ENCODE measurements at places on chromosomes 2 and 18.

DNA sequence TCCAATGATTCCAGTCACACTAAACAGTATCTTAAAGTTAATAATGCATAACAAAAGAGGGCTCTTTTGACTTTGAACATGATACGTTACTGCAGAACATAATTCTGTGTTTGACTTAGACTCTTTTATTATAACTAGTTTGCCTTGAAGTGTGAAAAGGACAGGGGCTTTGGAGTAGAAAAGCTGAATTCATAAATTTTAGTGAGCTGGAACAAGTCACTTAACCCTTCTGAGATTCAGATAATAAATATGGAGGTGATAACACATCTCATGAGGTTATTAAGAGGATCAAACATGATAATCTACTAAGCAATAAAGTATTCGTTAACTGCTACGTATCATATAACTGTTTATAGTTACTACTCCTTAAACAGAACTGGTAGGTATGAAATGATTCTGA is 44.7 kb upstream of the FLACC1 start:
- DNase-seq, result no peak

DNA sequence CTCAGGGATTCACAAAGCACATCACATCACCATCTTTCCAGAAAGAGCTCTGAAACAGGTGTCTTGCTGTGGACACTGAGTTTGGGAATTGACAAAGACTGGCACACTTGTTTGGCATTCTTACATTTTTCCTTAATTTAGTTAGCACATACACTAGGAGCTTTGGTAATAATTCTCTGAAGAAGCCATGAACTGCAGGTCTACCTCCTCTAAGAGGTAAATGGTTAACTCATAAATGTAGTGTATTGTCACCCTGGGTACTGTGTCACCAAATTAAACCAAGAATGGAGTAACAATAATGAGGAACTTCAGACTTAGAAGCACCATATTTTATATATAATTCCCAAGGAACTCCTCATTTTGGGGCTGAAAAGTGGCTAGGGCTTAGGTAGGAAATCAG is 22.6 kb downstream of the EIF4E2 start:
- DNase-seq, result no peak

- no peak for DNase-seq
These were observed 971 bp upstream of the CDH7 start for GRCh38 chr18:65749841-65750240.

- no peak for DNase-seq
These were observed 6.8 kb downstream of the MBD2 start for GRCh38 chr18:54217624-54218023.

DNA sequence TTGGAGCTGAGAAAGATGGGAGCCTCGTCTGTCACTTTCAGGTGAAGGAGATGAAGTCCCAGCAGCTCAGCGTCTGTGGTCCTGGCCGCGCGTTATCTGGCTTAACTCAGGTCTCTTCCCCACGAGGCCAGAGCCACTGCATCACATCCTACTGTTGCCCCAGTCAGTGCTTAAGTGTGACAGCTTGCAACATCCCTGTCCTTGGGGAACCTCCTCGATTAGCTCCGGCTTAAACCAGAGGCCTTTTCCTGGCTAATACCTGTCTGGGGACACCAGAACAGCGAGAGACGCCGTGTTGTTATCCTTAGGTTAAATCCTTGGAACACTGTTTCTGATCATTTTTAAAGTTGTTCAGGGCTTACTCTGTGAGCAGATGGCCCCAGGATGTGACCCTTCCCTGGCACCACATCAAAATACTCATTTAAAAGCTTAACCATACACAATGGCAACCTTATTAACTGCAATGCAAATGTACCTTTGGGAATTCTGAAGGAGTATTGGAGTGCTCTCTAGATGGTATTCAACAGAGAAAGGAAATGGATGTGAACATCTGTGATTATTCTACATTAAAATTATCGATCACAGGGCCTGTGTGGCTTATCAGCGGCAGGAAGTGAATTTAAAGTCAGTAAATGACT is 61.2 kb upstream of the SPP2 start:
- no peak for DNase-seq

- DNase-seq, result no peak
These were observed 98.9 kb upstream of the MAPRE2 start for GRCh38 chr18:34942276-34942675.

GRCh38 chr2:133674433-133675331 is 106.4 kb upstream of the NCKAP5 start:
- DNase-seq, result peak; percentile 81

- no peak for DNase-seq
These were observed 14.0 kb upstream of the CD226 start for GRCh38 chr18:69961718-69962117.

DNA sequence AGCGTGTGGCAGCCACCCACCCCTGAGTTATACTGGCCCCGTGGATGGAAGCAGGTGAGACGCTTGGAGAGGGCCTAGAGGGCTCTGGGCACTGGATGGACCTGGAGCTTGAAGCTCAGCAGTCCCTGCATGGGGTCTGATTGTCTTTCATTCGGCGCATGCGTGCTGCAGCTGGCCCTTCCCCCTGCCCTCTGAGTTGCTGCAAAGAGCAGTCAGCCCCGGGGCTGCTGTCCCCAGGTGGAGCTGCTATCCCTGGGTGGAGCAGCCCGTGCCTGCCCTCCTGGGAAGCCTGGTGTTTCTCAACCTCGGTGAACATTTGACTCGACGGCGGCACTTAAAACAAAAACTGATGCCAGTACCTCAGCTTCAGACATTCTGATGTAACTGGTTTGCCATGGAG is 29.6 kb downstream of the IGFBP5 start:
- DNase-seq, result no peak

GRCh38 chr2:48346124-48346536 is 183.8 kb upstream of the STON1 start:
- DNase-seq, result peak; percentile 82

GRCh38 chr2:224987733-224988132 is 54.5 kb downstream of the DOCK10 start:
- no peak for DNase-seq

- DNase-seq, result no peak
These were observed at the start of gene HMSD for GRCh38 chr18:63949068-63949737. Gene HMSD, plus strand, starts transcription at chr18:63949301. Its CDS starts 4,155 bp downstream, at chr18:63953456.

- DNase-seq, result no peak
These were observed 851.6 kb downstream of the DCC start for GRCh38 chr18:53191634-53192033.

DNA sequence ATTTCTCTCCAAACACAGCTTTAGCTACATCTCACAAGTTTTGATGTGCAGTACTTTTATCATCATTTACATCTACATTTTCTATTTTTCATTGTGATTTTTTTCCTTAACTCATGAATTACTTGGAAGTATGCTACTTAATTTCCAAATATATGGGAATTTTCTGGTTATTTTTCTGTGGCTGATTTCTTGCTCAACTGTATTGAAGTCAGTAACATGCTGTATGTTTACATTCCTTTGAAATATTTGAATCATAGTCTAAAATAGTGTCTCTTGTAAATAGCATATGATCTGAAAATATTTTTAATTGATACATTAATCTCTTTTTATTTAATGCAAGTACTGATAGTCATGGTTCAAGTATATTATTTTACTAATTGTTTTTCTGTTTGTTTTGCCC is 26.0 kb upstream of the GALNT5 start:
- DNase-seq, result no peak

DNA sequence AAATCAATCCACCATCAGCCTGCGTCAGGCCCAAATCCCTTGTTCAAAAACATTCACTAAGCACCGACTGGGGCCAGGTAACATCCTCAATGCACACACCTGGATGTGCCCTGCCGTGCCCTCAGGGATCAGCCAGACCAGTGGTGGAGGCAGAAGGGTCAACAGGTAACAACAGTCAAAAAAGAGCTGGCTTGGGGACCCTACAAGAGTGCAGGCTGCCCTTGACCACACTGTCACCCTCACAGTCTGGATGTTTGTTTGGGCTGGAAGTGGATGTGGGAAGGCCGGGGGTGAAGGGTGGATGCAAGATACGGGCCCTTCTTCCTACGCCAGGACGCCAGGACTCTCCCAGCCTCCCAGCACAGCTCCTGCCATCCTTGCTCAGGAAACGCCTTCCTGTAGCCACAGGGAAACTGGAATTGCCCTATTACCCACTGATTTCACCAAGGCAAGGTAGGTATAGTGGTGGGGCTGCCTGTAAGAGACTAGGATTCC is 2.7 kb downstream of the BIN1 start:
- no peak for DNase-seq

- peak; percentile 41 for DNase-seq
These were observed 75.7 kb downstream of the TTC21B start for GRCh38 chr2:165877565-165878550.

DNA sequence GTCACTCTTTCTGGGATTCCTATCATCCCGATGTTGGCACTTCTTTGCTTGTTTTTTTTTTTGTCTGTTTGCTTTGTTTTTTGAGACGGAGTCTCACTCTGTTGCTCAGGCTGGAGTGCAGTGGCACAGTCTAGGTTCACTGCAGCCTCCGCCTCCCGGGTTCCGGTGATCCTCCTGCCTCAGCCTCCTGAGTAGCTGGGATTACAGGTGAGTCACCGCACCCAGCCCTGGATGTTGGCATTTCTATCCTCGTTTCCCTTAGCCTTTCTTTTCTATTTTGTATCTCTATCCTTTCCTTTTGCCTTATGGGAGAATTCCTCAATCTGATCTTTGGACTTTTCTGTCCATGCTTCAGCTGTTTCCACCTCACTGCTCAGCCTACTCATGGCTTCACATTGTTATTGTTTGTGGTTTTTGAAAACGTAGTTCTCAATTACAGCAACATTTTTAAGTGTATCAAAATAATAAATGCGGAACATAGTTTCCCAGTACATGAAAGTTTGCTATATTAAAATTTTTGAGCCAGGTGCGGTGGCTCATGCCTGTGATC is 62.1 kb upstream of the ZNF516 start:
- DNase-seq, result no peak
